ENCODE measurements at places on chromosomes 13 and 19.

- no peak for DNase-seq
These were observed 1.7 kb downstream of the PTOV1 start for GRCh38 chr19:49852631-49853126.

DNA sequence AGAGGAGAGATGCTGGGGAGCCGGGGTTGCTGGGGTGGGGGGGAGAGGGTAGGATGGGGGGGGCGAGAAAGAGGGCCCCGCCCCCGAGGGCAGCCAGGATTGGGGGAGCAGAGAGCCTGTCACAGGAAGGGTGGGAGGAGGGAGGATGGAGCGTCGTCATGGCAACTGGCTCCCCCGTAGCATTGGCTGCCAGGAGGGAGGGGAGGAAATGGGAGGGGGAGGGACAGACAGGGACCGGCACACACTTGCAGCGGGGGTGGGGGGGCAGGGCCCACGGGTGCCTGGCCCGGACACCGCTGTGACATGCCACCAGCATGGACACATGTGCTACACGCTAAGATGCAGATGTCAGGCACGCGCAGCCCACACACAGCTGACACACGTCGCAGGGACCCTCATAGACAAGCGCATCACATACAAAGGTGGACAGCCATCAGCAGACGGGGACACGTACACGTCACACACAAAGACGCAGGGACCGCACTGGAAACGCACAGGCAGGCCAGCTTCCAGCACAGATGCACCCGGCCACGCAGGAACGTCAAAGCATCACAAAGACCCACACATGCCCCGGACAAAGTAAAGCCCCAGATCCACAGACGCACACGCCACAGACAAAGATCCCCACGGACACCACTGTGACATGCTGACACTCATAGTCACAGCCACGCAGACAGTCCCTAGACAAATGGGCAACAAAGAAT is at the start of gene LMTK3:
LMTK3 (minus strand) TSS at position 36 of the 704 bp plus-strand sequence. CDS start 259 bp downstream, outside the sequence.
- peak; percentile 59 for DNase-seq

- DNase-seq = no peak
These were observed 1286.4 kb downstream of the PCDH9 start for GRCh38 chr13:65943708-65944107.

- DNase-seq = no peak
These were observed 807.6 kb downstream of the UQCRFS1 start for GRCh38 chr19:28405346-28405742.

- no peak for DNase-seq
These were observed 839 bp downstream of the MPHOSPH8 start for GRCh38 chr13:19634256-19634740.

DNA sequence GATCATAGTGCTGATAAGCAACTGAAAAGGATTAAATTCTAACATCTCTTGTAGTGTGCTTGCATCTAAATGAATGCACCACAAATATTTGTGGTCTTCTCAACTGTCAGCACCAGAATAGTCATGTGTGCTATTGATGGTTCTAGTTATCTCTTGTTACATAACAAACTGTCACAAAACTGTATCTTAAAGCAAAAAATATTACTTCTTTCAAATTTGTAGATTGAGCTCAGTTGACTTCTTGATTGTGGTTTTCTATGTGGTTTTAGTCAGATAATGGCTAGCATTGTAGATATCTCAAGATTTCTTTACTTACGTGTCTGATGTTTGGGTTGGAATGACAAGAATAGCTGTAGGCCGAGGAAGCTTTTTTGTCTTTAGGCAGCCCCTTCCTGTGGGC is 431.3 kb downstream of the SLITRK6 start:
- no peak for DNase-seq

GRCh38 chr13:40790154-40790616 is 774 bp downstream of the SLC25A15 start:
- DNase-seq = no peak

DNA sequence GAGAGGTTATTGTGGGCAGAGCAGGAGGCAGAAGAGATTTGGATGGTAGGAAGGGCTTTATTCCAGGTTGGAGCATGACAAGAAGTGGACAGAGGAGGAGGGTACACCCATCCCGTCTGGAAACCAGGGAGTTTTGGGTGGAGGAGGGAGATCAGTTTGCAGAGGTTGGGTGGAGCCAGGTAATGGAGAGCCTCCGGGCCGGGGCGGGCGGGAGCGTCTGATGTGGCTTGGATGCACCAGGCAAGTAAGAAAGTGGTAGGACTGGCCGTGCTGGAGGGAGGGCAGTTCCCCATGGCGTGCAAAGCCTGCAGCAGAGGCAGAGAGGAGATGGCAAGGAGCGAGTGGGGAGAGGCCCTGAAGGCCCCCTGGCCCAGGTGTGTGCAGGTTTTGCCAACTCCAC is 10.9 kb downstream of the IGFLR1 start:
- DNase-seq = no peak

GRCh38 chr13:108214441-108215271 is 680 bp downstream of the LIG4 start:
- DNase-seq = no peak

DNA sequence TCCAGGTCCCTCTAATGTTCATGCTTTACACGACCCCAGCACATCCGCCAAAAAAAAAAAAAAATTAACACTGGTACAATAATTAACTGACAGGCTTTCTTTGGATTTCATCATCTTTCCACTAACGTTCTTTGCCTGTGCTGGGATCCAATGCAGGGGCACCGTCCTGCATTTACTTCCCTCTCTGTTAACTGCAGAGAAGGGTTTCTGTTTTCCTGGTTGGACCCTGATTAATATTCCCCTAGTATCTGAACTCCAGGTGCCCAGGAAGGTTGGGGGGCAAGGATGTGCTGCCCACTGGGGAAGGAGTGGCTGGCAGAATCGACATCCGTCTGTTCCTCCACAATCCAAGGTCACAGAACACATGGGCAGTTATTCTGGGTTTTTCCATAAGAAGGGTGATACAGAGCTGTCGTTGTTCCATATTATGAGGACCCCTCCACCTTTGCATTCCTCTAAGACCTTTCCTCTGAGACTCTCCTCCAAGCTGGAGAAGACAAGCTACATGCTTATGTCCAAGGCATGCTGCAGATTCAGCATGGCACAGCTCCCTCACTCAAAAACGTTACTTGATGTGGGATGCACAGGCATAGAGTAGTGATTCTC is 4.5 kb upstream of the LAIR1 start:
- DNase-seq = no peak

DNA sequence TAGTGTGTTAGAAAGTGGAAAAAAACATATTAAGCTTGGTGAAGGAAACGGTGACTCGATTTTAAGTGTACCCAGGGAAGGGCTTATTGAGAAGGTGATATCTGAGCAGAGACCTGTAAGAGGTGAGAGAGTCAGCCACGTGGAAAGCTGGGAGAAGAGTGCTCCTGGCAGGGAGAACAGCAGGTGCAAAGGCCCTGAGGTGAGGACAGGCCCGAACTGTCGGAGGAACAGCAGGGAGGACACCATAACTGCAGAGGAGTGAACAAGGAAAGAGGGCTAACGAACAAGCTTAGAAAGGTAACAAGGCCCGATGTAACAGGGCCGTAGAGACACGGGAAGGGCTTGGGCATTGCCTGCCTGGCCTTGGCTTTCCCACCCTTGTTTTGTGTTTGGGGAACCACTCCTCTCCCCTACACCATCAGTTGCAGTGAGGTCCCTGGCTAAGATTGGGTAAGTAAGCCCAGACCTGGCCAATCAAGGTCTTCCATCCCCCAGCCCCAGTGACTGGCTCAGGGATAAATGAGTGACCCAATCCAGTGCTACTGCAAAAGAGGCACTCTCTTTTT is 7.3 kb downstream of the ATP4A start:
- DNase-seq = no peak

DNA sequence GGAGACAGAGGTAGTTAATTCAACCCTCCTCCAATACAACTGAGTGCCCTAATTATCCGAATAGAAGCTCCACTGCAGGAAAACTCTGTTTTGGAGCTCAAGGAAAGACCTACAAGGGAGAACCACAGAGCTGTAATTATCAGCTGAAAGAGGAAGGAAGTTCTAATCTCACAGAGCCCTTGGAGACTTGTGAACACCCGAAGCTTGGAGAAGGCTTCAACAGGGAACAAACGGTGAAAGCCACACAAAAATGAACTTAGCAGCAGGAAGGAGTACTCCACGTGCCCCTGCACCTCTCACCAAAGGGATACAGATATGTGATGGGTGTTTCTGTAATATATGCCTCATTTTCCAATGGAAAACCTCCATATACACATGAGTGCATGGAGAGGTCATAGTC is 61.1 kb downstream of the IRS2 start:
- no peak for DNase-seq

- DNase-seq = no peak
These were observed 74.0 kb downstream of the CEBPG start for GRCh38 chr19:33447336-33448158.

- no peak for DNase-seq
These were observed 18.6 kb upstream of the LAIR1 start for GRCh38 chr19:54383330-54383729.

DNA sequence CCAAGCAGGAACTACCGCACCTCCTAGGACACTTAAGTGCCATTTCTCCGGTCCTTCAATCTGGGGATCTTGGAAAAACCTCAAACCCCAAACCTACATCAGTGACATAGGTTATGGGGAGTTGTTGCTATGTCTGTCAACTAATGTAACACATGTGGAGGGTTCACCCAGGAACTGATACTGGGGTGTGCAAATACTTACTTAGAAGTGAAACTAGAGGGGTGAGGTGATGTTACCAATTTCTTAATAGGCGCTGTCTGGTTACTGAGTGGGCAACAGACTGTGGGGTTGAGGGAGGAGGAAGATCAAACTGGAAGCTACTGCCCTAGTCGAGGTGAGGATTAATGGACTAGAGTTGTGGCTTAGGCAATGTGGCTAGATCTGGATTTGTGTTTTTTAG is 1.9 kb downstream of the ZNF586 start:
- no peak for DNase-seq

DNA sequence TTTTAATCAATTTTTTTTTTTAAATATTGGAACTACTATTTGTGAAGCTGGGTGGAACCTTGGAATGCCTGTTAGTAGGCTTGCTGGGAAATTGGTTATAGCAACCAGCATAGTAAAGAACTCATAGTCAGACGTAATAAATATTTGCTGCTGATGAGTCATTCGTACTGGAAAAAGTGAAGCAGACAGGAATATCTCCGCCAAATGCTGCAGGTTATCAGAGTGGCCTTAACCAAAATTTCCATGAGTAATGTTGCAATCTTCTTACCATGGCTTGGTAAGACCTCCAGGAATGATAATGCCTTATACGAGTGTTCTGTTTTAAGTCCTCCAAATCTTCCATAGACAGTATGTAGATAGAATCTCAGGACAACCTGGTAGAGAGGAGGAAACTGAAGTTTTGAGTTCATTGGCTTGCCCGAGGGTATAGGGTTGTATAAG is 34.2 kb downstream of the MBNL2 start:
- DNase-seq = no peak

DNA sequence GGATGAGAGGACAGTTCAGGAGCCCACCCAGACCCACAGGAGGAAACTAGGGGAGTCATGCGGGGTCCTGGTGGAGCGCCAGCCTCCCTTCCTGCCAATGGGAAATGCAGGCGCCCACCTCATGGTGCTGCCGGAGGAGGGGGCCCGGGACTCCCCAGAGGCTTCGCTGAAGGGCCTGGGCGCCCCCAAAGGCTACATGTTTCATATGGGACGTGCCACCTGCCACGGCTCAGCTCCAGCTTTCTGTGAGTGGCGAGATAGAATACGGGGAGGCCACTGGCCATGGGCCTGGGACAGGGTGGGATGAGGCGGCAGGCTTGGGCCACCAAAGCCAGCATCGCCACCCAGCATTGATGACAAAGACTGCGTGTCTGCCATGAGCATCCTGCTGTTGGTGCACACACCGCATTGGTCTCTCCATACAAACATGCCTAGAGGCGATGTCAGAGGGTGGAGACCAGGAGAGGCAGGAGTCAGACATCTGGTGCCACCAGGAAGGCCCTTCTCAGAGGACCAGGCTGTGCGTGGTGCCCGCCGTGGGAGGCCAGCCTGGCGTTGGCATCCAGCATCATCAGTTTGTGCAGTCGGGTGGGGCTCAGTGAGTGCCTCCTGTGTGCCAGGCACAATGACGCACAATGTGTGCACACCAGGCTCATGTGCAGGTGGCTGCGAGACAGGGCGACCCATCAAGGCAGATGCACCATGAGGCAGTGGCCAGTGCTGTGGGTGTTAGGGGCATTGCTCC is 1.2 kb upstream of the F10 start:
- no peak for DNase-seq

GRCh38 chr19:50418176-50419021 is at the start of gene SPIB:
SPIB (plus strand) TSS chr19:50418938; CDS start chr19:50418963, 25 bp downstream.
- no peak for DNase-seq

DNA sequence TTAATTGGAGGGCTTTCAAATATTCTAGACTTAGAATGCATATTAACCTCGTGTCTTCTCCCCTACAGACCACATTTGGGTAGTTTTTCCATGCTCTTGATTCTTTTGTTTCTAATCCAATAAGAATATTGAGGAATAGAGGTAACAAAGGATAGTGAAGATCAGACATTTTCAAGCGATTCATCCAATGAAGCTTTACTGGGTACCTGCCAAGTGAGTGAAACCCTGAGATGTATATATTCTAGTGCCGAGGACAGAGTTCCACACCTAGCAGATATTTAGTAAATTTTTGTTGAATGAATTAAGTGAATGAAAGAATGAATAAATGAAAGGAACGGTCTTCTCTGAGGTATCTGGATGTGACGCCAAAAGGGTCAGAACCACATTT is 442 bp upstream of the RFC3 start:
- no peak for DNase-seq

GRCh38 chr13:71864986-71865873 is 1.8 kb downstream of the DACH1 start:
- no peak for DNase-seq

GRCh38 chr19:46368116-46368515 is 21.2 kb downstream of the PPP5C start:
- no peak for DNase-seq

DNA sequence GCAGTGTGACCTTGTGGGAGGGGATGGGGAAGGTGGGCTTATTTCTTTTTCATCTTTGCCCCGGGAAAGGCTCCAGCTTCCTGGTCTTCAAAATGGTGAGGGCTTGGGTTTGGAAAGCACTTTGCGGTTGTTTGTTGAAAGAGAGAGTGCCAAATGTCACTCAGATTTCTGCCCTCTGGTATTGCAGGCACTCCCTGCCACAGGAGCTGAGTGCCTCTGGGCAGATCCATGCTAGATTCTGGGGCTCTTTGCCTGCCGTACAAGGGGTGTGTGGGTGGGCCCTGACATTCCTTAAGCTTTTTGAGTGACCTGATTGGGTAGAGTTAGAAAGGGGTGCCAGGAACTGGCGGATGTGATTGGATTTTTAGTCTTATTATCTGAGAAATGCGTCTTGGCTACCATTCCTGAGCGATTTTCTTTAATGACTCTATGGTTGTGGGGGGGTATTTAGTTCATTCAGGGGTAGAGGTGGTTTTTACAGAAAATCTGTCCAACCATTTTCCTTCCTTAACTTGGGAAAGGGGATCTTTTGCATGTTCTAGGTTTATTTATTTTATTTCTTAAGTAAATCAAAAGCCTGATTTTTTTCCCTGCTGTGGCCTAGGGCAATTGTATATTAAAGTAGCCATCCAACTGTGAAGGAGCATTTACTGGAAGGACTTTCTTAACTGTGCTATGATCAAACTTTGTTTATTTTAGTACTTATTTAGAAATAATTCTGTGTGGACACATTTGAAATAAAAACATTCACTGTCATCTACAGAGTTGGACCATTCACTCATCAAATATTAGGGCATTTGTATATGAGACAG is 3.2 kb downstream of the ARHGAP35 start:
- no peak for DNase-seq
